ENCODE measurements at places on chromosomes 7 and 10. TPM values are rescaled to one million over a fixed set of nuclear protein-coding genes. Genes with fewer than 3 reads are reported as not detected.

CACNB2 gene
- total RNA-seq: not detected

BHLHA15 gene
- 0.63 TPM for total RNA-seq

NPSR1 gene
- total RNA-seq: not detected

CALML3 gene
- total RNA-seq: not detected

SSC4D gene
- total RNA-seq: 1.3 TPM

CALHM1 gene
- not detected for total RNA-seq

ATRNL1 gene
- 0.30 TPM for total RNA-seq

CHRM2 gene
- total RNA-seq: not detected

PRR15 gene
- total RNA-seq: 1.3 TPM
